Activated CD4-positive, alpha-beta T cell treated with anti-CD3 and anti-CD28 coated beads, Interleukin-2, amount 50 U/mL, for 1 hour (primary cell): ENCODE measurements at places on chromosomes 6 and 20.

GRCh38 chr6:116580198-116580597, 8.9 kb downstream of the RWDD1 start:
- DNase-seq, result no peak

GRCh38 chr6:80594461-80594860, 488.0 kb downstream of the BCKDHB start:
- no peak for DNase-seq

DNA sequence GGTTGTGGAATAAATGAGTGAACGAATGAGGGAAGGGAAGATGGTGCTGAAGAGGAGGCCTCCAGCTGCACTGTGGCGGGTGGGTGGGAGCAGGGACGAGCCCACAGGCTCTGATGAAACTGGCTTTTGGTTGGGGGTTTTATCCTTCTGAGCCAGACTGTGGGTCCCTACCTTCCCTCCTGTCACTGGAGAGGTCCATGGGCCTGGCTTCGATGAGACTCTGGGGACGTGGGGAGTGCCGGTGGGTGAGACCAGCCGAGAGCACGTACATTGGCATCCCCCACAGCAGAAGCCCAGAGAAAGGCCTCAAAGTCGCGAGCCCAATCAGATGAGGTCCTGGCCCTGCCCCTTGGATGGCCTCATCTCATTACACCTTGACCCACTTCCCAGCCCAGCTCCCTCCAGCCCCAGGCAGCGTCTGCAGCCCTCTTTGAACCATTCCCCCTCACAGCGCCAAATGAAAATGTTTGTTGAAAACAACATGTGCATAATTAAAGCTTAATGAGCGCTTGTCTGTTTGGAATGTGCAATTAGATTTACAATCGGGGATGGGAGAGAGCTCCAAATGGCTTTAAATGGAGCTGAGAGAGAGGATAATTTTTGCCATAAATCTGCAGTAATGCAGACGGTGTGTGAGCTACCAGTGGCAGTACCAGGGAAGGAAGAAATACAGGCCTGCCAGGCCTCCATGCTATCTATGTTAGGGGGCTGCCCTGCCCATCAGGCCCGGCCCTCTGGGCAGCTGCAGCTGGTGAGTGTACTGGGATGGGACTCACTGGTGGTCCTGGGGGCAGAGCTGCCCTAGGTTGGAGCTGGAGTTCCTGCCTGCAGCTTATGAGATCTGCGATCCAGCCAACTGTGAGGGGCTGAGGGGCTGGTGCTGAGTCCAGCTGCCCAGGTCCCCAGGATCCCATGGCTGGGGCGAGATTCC, 47.2 kb downstream of the TOX2 start:
- DNase-seq, result no peak

DNA sequence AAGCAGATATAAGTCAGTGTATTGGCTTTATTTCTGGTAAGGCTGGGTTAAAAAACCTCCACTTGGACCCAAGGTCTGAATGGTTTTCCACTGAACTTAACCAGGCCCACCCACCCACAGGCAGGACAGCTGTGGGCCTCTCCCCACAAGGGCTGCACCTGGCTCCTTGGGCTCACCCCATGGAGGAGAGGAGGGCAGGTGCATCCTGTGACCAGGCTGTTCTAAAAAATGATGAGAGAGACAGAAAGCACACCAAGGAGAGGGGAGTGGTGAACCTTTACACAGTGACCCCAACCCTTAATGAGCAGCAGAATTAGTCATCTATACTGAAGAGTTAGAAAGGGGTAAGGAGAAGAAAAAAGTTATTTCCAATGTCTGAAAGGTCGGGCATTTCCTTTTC, 34.5 kb upstream of the DUSP22 start:
- no peak for DNase-seq

DNA sequence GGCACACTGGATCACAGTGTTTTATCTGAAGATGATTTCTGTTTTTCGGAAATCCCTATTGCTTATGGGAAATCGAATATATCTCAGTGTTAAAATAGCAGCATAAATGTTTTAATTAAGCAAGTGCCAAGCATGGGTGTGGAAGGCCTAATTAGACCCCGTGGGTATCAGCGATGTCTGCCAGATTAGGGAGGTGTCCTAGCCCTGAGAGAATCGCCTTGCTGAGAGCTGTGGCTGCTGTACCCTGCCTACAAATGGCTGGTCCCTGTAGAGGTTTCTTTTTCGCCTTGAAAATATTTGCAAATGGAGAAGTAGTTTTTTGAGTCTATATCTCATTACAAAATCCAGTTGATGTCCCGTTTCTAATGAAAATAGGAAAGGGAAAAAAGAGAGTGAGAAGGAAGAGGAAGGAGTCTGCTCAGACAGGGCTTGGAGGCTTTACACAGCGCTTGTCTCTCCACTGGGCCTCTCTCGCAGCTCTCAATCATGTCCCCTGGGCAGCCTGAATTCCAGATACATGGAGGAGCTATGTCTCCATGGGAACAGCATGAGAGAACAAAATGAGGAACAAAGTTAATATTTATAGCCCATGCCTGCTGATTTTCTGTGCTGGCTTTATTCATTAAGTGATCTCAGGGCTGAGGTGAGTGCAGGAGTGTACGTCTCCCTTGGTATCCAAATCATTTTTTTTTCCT, 35.2 kb upstream of the BCLAF1 start:
- no peak for DNase-seq

- DNase-seq, result no peak
These were observed 18.3 kb upstream of the FOXP4 start for GRCh38 chr6:41527721-41528408.

DNA sequence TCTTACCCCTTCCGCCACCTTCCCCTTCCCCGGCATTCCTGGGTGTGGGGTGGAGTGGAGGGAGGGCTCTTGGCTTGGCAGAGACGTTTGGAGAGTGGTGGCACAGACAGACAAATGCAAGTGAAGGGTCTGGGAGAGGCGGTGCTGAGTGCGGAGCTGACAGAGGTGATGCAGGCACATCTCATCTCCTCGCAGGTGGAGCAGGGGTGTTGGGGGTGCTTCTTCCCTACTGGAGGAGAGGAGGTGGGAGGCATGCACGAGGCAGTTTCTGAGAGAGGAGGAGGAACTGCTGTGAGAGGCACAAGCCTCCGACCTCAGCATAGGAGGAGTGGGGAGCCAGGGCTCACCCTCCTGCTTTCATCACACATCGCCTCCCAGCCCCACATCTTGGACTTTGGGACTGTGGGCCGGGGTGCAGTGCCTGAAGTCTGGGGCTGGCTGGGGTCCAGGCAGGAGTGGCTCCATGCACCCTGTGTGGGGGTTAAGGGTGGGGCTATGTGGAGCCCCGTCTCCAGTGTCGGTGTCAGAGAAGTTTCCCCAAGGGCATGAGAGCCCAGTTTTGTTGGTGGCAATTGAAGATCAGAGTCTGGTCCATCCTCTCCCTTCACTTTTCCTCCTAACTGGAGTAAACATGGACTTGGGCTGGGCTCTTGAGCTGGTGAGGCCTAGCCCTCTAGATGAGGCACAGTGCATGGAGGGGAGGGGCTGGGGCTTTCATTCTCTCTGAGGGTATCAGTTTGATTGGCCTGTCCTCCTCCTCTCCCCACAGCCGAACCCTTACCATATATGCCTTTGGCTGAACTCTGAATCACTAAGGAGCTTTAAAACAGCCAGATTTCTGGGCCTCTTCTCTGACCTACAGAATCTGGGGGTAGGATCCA, 20.2 kb upstream of the SLC22A7 start:
- DNase-seq, result no peak

DNA sequence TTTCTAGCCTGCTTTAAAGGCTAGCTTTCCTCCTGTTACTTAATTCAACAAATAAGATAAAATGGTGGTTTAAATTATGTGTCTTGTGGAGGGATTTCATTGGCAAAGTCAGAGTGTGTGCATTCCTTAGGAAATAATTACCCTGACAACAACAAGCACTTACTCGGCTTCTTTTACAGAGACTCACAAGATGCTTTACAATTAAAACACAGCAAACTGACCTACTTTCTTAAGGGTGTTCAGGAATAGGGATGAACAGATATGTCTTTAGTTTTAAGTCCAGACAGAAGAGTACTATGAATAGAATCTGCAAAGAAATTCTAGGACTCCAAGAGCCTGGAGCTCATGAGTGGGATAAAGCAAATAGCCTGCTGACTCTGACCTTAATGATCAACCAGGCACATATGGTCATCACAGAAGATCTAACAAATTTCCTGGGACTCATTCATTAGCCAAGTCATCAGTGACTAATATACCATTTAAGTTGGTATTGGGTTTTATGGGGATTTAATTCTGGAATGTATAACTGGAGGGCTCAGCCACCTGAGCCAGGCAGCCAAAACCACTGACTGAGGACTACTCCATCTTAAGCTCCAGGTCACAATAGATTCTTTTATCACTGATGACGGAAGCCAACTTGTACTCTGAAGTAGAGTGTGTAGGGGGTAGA, 161.8 kb upstream of the RIMS1 start:
- DNase-seq, result no peak

DNA sequence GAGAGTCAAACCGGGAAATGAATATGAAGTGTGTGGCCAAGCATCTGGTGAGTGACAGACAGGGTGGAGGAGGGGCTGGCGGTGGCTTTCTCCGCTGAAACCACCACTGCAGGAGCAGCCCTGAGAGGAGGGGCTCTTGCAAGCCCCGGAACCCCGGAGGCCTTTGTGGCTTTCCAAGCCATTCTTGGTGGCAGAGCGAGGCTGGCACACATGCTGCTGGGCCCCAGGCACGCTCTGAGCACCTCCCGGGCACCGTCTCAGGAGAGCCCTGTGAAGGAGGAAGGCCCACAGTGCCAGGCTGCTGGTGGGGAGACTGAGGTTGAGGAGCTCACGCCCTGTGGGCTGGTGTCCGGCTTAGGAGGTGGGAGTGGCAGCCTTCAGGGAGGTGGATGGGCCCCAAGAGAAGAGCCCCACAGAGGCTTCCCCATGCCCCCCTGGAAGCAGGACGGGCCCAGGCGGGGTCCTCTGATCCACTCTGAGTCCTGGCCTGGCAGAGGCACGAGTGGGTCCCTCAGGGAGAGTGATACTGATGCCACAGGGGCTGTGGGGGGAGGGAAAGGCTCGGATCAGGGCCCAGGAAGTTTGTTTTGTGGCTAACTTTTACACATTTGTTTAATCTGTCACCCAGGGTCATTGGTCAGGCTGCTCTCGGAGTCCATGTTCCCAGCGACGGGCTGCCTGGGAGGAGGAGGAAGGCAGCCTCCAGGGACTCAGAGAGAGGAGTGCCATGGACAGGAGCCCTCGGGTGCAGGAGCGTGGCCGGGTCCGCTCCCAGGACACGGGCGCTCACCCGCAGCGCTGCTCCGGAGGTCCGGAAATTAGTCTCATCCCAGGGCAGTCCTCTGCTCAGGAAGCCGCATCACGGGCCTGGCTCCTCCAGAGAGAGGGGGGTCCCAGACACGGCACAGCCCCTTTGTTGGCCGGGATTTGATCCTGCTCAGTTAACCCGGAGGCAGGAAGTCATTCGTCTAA, 170.7 kb downstream of the ERMARD start:
- no peak for DNase-seq

- no peak for DNase-seq
These were observed 45.1 kb upstream of the MCM9 start for GRCh38 chr6:118980063-118980462.

DNA sequence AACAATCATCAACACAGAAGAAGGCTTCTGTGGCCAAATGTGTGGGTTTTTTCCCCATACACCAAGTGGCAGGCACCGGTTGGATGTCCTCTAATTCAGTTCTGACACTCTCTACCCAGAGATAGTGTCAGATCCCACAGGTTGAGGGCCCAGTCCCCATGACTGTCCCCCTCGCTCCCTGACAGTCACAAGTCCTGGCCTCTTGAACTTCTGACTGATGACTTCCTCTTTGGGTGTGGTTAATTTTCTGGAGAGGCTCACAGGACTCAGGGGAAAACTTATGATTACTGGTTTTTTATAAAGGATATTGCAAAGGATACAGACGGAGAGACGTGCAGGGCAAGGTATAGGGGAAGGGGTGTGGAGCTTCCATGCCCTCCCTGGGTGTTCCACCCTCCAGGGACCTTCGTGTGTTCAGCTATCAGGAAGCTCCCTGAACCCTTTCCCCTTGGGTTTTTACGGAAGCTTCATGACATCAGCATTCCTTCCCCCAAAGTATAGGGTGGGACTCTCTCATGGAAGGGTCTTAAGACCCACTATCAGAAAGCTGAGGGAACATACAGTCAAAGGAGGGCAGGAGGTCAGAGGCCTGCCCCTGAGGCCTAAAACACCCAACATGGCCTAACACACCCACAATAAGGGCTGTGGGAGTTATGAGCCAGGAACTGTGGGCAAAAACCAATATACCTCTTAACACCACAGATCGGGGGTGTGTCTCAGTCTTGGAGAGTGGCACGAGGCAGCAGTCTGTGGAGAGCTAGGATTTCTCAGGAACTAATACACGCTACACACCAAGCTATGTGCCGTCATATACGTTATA, 33.3 kb downstream of the FARS2 start:
- DNase-seq, result no peak

DNA sequence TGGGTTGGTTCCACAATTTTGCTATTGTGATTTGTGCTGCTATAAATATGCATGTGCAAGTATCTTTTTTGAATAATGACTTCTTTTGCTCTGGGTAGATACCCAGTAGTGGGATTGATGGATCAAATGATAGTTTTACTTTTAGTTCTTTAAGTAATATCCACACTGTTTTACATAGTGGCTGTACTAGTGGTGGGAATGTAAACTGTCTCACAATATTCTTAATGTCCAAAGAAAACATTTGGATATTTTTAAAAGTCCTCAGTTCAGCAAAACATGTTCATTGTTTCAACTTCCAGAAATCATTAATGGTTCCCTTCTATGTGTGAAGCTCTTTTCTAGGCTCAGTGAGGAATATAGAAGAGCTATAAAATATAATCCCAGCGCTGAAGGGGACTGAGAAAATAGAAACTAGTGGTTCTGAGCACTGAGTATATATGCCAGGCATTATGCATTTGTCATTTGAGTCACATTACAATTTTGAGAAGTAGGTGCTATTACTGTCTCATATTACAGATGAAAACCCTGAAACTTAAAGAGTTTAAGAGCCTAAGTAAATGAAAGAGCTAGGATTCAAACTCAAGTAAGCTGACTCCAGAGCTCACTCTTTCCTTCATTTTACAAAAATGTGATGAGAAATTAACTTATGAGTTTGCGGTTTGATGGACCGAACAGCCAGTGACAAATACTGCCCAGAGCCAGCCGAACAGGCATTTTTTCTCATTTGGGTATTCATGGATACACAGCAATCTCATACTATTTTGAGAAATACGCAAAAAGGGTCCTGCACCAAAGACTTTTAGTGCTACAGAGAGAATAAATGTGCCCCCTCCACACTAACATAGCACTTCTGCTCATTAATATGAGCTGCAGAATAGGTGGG, 250.1 kb downstream of the TBX18 start:
- DNase-seq, result no peak
